ENCODE measurements at places on chromosomes 6 and 20.

DNA sequence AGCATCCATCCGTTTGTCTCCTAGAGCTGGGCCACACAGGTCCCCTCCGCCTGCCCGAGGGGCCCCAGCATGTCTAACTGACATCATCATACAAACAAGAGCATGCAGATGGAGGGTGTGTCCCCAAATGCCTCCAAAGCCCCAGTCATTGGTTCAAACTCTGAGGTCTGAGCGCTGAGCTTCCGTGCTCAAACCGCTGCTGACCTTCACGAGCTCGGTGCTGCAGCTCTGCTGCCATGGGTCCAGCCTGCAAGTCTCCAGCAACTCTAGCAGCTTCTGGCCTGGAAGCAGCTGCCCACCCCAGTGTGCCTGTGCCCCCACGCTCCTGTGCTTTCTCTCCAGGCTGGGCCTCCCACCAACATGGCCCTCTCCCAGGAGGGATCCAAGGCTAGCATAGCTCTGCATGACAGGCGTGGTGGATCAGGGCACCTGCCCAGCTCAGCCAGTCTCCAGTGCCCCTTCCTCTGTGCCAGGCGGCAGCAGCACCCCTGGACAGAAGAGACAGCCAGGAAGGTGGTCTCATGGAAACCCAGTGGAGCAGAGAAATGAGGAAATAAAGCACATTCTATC lies 131.6 kb upstream of the PMEPA1 start:
- DNase-seq, result no peak

GRCh38 chr6:166343150-166343487 lies 774 bp upstream of the SFT2D1 start:
- no peak for DNase-seq

GRCh38 chr6:166296035-166296883 lies 11.9 kb downstream of the PRR18 start:
- DNase-seq, result no peak

DNA sequence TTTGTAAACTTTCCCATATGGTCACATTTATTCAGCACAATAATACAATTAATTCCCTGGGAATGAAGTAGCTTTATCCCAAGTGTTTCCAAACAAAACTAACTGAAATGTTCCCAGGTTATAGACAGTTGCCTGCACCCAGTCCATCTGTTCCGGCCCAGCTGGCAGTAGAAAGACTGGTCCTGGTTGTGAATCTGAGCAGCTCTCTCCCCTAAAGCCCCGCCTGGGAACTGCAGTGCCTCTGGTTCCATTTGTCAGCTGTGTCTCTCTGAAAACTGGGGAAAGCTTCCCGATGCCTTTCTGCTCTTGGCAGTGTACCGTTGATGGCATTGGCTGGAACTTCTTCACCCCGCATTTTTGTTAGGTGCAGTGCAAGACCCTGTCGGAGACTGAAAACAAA lies 8.7 kb downstream of the MTHFD1L start:
- no peak for DNase-seq

GRCh38 chr20:63333241-63333836 lies 27.8 kb downstream of the CHRNA4 start:
- DNase-seq, result no peak

DNA sequence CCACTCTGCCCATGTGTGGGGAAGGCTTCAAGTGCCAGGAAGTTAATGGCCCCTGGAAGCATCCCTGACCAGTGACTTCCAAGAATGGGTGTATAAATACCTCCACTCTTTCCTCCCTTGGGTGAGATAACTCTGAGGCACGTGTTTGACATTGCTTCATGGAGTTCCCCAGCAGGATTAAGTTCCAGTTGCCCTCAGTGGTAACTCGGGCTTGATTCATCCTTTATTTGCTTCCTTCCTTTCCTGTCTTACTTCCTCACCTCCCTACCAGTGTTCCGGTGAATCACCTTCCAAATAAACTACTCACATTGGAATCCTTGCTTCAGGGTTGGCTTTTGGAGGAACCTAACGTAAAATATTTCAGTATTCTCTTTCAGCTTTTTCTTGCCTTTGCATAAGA lies 84.6 kb upstream of the JAG1 start:
- no peak for DNase-seq

DNA sequence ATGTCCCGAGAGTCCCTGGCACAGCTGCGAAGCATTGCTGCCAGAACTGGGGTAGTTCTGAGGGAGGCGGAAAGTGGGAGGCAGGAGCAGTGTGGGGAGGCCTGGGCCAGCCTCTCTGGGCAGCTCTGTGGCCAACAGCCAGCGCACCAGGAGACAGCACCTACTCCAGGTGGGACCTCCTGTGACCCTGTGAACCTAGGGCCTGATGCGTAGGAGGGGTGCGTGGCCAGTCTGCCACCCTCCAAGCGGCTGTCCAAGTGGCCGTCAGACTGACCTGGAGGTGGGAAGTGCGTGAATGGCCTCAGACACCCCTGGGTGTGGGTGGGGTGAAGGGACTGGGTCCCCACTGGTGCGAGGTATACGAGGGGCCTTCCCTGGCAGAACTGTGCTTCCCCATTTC lies 15.5 kb downstream of the SS18L1 start:
- DNase-seq, result no peak

DNA sequence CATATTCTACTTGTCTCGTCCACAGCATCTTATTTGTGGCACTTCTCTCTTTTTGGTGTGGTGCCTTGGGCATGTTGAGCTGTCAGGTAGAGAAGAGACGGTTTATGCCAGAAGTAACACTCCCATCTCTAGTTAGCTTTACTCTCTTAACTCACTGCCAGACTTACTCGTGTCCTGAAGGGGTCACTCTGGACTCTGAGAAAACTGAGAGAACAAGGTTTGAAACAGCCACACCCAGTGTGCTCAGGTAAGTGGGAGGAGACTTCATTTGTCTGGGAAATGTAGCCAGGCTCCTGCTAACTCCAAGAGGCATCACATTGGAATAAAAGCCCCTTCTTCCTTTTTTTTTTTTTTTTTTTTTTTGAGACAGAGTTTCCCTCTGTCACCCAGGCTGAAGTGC lies 360.8 kb downstream of the QKI start:
- DNase-seq, result no peak

- DNase-seq, result no peak
Observed at GRCh38 chr6:43789447-43789846, 19.4 kb downstream of the VEGFA start.

- DNase-seq, result no peak
Observed at GRCh38 chr6:131250122-131250521, 114.9 kb downstream of the AKAP7 start.

DNA sequence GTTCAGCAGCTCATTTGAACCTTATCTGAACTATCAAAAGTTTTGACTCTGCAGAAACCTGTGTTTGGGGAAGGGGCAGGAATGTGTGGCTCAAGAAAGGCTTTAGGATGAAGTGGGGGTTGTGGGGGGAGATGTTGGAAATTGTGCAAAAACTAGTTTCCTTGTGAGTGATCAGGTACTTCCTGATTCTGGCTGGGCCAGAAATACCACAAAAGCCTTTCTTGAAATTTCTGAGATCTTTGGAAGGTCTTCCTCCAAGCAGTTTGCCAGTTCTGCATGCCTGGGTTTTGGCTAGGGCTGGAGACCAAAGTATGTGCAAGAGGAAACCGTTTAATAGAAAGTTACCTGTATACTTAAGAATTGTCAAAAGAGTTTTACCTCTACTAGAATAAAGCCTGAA lies 116.6 kb downstream of the BMP2 start:
- DNase-seq, result no peak

DNA sequence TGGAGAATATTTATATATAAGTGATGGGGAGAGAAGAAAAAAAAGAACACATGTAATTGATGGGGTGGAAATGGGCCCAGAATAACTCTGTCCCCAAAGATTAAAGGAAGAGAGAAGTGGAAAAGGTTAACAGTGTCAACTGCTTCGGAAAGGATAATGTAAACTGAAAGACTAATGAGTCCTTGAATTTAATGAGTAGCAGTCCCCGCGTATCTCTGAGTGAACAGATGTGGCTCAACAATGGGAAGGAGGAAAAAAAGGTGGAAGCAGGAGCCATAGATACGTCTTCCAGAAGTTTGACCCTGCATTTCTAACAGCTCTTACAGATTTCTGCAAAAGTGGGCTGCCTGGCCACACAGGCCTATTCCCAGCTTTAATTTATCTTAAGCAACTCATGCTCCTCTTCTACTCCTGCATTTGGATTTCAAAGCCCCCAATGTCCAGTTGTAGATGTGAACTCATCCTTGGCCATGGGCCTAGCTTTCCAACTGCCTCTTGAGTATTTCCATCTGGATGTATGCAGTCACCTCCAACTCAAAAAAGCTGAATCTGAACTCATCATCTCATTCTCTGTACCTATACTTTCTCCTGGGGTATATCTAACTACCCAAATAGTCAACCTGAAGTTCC lies 61.3 kb downstream of the DST start:
- no peak for DNase-seq

- DNase-seq, result no peak
Observed at GRCh38 chr20:1429143-1429728, 36.4 kb upstream of the FKBP1A start.

- DNase-seq, result no peak
Observed at GRCh38 chr6:106300944-106301343, 24.6 kb downstream of the ATG5 start.

DNA sequence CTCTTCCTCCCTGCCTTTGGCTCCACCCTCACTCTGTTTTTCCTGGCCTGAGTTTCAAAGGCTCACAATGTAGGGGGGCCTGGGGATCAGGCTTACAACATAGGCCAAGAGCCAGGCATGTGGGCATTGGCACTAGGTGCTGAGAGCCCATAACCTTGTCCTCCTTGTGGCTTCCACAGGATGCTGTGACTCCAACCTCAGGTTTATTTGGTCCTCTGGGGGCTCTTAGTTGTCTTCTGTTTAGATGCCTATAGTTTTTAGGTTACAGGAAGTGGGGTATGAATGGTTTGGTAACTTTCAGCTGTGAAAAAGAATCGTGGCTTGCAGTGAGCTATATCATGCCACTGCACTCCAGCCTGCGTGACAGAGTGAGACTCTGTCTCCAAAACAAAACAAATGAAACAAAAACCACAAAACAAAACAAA lies 25.6 kb downstream of the MMP24 start:
- DNase-seq, result no peak

- DNase-seq, result no peak
Observed at GRCh38 chr6:16759181-16759645, 2.0 kb downstream of the ATXN1 start.

- no peak for DNase-seq
Observed at GRCh38 chr6:69593706-69594105, 203.1 kb downstream of the LMBRD1 start.

DNA sequence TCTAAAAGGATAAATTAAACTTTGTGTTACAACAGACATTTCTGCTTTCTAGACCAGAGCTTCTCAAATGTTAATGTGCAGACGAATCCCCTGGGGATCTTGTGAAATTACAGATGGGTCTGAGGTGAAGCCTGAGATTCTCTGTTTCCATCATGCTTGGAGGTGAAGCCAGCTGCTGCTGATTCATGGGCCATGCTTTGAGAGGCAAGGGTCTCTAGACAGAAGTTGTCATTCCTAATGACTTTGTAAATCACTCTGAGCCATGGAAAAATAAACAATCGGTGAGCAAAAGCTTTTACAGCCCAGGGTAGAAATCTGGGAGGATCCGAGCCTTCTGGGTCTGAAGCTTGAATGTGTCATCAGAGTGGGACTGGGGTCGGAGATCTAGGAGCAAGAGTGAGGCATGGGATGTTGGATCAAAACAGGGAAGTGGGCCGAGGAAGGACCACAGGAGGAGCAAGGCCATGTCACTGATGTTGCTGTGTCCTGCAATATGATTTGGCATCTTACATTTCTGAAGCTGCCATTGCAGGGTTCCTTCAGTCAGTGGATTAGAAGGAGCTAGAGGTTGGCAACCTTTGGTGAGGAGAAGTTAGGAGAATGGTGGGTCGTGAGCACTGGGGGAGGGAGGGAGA lies 77.3 kb downstream of the TRMT11 start:
- no peak for DNase-seq

DNA sequence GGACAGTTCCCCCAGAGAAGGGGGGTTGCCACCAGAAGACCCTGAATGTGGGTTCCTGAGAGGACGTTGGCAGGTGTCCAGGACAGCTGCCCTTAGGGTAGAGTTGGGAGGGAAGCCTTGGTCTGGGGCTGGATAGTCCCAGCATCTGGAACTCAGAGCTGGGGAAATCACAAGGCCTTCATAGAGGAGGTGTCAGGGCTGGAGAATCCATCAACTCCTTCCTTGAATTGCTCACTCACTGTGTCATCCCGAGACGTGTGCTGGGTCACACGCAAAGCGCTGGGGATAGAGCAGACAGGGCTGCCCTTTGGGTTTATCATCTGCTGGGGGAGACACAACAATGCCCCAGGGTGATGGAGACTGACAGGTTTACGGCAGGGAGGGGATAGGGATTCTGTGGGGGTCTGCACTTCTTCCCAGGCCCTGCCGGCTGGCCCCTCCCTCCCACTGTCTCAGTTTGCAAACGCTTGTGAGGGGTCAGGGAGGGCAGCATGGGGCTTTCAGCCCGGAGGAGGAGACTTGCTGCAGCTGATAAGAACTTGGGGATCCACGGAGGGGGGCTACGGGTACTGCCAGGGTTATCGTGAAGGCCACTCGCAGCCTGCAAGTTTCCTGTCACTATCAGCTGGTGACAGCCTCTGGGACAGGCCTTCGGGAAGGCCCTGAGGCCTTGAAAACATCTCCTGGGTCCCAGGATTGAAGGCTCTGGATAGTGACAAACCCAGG lies 18.6 kb downstream of the RBM38 start:
- DNase-seq, result no peak

DNA sequence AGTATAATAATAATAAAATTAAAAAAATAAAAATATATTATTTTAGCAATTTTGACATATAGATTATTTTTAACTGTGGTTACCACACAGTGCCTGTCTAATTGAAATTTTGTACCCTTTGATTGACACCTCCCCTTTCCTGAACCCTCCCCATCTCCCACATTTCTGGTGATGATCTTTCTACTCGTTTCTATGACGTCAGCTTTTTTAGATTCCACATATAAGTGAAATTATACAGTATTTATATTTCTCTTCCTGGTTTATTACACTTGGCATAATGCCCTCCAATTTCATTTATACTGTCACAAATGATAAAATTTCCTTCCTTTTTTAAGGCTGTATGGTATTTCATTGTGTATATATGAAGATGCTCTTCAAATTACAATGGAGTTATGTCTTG lies 258.1 kb upstream of the PTCHD4 start:
- DNase-seq, result no peak

DNA sequence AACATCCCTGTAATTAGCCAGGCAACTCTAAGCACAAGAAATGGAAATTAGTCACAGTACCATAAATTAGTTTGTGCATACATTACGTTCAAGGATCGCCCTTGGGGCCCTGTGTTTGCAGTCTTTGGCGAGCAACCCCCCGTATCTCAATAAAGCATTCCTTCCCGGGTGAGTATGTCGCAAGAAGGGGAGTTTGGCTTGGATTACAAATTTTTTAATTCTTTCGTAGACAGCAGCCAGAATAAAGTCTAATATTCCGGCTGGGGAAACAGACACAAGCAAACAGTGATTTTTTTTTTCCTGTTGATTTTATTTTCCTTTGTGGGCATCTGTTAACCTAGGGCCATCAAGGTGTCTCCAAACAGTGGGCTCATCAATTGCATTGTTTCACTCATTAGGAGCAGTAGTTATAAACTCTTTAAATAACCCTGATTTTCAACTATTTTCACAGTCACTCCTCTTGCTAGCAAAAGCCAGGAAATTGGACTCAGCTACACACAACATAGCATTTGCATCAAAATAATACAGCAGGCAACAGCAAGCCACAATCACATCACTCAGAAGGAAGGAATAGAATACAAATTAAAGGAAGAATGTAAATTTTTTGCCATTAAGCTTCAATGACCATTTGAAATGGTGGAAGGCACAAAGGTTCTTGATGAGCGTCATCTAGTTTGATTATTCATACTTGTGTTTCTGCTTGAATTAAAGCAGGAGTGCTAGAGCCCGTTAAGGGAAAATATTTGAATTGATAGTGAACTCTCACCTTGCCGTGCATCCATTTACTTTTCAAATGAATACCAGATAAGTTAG lies 85.3 kb downstream of the LINC00237 start:
- DNase-seq, result no peak

GRCh38 chr6:32956176-32956575 lies 3.3 kb upstream of the HLA-DMA start:
- no peak for DNase-seq

Data from HuH-7.5 (cell line).